Central memory CD8-positive, alpha-beta T cell (primary cell): ENCODE measurements at places on chromosomes 16 and 17.

DNA sequence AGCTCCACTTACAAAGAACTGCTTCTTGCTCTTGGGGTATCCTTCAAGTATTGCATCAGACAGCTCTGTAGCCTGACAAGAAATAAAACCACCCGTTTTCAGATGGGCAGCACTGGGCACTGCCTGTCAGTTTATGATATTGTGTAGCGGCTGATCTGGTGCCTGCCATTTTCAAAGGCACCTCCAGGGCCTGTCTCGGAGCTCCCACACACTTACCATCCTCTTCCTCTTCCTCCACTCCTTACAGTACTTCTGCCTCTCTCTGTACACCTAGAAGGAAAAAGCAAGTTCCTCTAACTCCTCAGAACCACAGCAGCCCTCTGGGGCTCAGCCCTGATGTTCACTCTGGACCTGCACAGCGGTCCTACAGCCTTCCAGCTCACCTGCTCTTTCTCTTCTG lies 4.4 kb downstream of the PSMC3IP start:
- peaks cover 37% of the 10 kb centered on the region for H3K36me3 ChIP-seq
- no peak overlapping the region for H3K4me3 ChIP-seq
- H3K27ac ChIP-seq, result no peak overlapping the region
- DNase-seq, result no peak
- H3K4me1 ChIP-seq, result peaks cover 46% of the 10 kb centered on the region

DNA sequence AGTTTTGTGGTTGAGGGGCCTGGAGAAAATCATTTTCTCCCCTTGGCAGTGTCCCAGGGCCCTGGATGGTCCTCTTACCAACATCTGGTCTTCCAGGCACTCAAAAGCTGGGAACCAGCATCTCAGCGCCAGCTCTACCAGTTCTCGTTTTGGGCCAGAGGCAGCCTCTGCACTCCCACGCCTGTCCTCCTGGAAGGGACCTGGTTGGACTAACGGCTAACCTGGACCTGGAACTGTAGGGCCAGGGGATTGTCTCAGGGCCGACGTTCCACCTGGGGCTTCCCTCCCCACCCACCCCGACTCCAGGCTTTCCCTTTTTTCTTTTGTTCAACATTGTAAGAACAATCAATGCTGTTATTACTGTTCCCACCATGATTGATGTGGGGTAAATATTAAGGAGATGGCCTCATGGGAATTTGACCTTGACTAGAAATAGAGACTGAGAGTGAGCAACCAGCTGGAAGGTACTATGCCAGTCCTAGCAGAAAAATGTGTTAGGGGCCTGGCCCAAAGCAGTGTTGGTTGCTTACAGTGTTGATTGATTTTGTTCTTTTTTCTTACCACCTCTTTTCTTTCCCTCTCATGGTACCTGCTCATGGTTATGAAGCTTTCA lies 81.4 kb downstream of the ABCC6 start:
- no peak for DNase-seq
- H3K27ac ChIP-seq, result no peak overlapping the region
- no peaks in the 10 kb centered on the region for H3K4me1 ChIP-seq
- H3K4me3 ChIP-seq, result no peak overlapping the region
- peaks cover 40% of the 10 kb centered on the region for H3K36me3 ChIP-seq

DNA sequence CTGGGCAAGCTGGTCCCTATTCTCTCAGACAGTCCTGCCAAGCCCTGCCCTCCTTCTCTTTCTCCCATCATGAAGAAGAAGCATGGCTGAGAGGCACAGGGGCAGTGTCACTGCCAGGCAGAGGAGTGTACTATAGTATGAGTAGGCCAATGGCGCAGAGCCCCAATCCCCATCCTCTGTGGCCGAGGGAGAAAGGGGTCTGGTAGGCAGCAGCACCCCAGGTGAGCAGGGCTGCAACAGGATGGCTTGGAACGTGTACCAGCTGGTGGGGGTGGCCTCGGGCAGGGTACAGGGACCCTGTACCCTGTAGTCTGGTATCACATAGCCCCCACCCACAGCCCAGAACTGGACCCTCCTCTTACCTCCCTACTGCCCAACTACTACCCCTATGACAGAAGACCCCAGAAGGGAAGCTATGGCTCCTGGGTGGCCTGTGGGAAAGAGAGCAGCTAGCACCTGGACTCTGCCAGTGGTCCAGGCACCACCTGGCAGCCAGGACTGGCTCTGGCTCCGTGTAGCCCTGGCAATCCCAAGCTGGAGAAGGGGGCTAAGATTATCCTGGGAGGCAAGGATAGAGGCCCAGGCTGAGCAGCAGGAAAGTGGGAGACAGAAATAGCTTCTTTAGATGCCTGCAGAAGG lies 4.4 kb downstream of the SMARCD2 start:
- H3K4me3 ChIP-seq, result no peak overlapping the region
- peaks cover 46% of the 10 kb centered on the region for H3K4me1 ChIP-seq
- H3K27me3 ChIP-seq, result no peaks in the 10 kb centered on the region
- peak overlapping the region; percentile 70 for H3K27ac ChIP-seq
- peaks cover 38% of the 10 kb centered on the region for H3K36me3 ChIP-seq

- peaks cover 41% of the 10 kb centered on the region for H3K36me3 ChIP-seq
- no peaks in the 10 kb centered on the region for H3K27me3 ChIP-seq
- H3K4me3 ChIP-seq, result peak overlapping the region; percentile 95
- H3K4me1 ChIP-seq, result peaks cover 71% of the 10 kb centered on the region
- DNase-seq, result no peak
Observed at GRCh38 chr17:38705523-38705802, 390 bp downstream of the MLLT6 start.

GRCh38 chr17:51611585-51611984 lies 351.2 kb downstream of the UTP18 start:
- DNase-seq, result no peak
- H3K27ac ChIP-seq, result no peak overlapping the region
- H3K36me3 ChIP-seq, result no peaks in the 10 kb centered on the region

DNA sequence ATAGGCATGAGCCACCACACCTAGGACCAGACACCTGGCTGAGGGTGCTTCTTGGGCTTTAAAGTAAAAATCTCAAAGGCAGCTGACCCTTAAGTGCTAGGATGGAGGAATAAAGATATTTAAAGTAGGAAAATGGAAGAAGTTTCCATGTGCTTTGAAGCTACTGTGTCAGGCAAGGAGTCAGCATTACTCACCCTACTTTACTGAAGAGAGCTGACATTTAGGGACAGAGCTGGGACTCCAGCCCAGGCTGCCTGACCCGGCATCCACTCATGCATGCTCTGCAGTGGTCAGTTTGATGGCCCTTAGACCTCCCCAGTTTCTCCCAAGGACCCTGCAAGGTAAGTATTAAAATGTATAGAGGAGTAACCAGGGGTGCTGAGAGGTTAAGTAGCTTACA lies 124.7 kb upstream of the PLCG2 start:
- H3K4me1 ChIP-seq, result peaks cover 20% of the 10 kb centered on the region
- DNase-seq, result no peak
- H3K27me3 ChIP-seq, result no peaks in the 10 kb centered on the region
- no peak overlapping the region for H3K27ac ChIP-seq
- no peak overlapping the region for H3K4me3 ChIP-seq

GRCh38 chr16:80552277-80552676 lies 11.5 kb downstream of the DYNLRB2 start:
- no peak overlapping the region for H3K27ac ChIP-seq
- no peaks in the 10 kb centered on the region for H3K36me3 ChIP-seq
- H3K27me3 ChIP-seq, result no peaks in the 10 kb centered on the region
- no peak overlapping the region for H3K4me3 ChIP-seq
- H3K4me1 ChIP-seq, result peaks cover 14% of the 10 kb centered on the region
- DNase-seq, result no peak

DNA sequence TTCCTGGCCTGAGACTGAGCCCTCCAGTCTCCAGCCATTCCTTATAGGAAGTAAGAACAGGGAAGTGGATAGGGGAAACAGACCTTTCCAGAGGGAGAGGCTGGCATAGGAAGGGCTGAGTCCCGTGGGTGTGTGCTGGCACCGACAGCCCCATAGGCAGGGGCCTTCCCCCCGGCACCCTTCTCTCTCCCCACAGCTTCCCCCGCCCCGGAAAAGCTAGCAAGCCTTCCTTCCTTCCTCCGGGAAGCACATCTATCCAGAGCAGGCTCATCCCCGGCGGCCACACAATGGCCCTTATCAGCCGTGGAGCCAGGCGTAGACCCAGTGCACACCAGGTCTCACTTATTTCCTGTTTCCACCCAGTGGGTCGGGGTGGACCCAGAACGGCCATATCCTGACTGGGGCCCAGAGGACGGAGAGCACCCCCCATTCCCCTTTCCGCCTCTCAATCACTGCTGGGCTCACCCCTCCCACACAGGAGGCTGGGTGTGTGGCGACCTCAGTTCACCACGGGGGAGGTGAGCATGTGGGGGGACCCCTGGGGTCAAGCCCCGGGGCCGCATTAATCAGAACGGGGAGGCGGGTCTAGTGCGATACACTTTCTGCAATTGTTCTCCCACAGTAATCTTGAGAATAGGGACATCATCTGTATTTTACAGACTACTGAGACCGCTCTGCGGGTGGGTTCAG lies 950 bp upstream of the MYO1C start:
- H3K4me1 ChIP-seq, result peaks cover 22% of the 10 kb centered on the region
- H3K4me3 ChIP-seq, result peak overlapping the region; percentile 86
- H3K27me3 ChIP-seq, result no peaks in the 10 kb centered on the region
- DNase-seq, result no peak
- peaks cover 27% of the 10 kb centered on the region for H3K36me3 ChIP-seq
- H3K27ac ChIP-seq, result no peak overlapping the region

DNA sequence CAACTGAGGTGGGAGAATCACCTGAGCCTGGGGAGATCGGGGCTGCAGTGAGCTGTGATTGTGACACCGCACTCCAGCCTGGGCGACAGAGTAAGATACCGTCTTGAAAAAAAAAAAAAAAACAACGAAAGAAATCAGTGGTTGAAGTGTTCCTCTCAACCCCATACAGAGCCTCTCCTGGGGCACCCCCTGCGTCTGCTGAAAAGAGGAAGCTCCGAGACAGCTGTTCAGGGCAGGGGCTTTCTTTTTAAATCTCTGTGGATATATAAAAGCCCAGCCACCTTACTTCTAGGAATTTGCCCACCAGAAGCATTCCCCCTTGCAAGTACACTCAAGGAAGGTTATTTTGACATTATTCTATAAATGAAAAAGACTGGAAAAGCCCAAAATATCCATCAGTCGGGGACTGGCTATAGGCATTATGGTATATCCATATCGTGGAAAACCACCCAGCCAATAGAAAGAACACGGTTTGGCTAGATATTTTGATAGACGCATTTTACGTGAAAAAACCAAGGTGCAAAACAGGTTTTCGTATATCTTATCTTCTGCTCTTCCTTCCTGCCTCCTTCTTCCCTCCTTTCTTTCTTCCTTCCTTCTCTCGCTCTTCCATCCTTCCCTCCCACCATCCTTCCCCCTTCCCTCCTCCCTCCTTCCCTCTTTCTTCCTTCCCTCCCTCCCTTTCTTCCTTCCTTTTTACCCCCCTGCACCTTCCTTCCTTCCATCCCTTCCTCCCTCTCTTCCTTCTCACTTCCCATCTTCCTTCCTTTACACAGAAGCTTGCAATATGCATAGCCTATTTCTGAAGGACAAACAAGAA lies 9.2 kb upstream of the CCL22 start:
- no peaks in the 10 kb centered on the region for H3K36me3 ChIP-seq
- H3K27ac ChIP-seq, result no peak overlapping the region
- no peak for DNase-seq
- H3K27me3 ChIP-seq, result peaks cover 67% of the 10 kb centered on the region
- H3K4me3 ChIP-seq, result no peak overlapping the region

GRCh38 chr17:58354541-58355216 lies 2.7 kb upstream of the SUPT4H1 start:
- peak overlapping the region; percentile 98 for H3K27ac ChIP-seq
- peaks cover 32% of the 10 kb centered on the region for H3K36me3 ChIP-seq
- no peak overlapping the region for H3K4me3 ChIP-seq
- H3K4me1 ChIP-seq, result peaks cover 42% of the 10 kb centered on the region
- H3K27me3 ChIP-seq, result no peaks in the 10 kb centered on the region
- DNase-seq, result no peak

GRCh38 chr16:73883126-73883525 lies 413.5 kb upstream of the PSMD7 start:
- H3K4me1 ChIP-seq, result no peaks in the 10 kb centered on the region
- no peak overlapping the region for H3K27ac ChIP-seq
- no peaks in the 10 kb centered on the region for H3K36me3 ChIP-seq
- DNase-seq, result no peak
- H3K4me3 ChIP-seq, result no peak overlapping the region

DNA sequence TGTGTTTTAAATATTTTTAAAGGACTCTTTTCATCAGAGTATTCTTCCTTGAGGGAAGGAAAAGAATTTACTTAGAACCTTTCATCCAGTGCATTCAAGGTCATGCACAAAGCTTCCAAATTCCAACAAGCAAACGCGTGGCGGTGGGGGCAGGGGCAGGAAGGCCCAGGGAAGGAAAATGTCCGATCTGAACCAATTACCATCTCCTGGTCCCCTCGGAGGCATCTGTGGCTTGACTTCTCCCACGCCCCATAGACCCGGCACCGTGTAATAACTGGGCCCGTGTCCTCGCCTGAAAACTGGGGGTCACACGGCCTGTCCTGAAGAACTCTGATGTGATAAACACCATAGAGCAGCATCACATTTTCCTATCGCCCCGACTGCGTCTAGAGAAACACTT lies 18.3 kb downstream of the MEAK7 start:
- no peak for DNase-seq
- H3K27ac ChIP-seq, result no peak overlapping the region
- no peaks in the 10 kb centered on the region for H3K27me3 ChIP-seq
- peaks cover 12% of the 10 kb centered on the region for H3K36me3 ChIP-seq

DNA sequence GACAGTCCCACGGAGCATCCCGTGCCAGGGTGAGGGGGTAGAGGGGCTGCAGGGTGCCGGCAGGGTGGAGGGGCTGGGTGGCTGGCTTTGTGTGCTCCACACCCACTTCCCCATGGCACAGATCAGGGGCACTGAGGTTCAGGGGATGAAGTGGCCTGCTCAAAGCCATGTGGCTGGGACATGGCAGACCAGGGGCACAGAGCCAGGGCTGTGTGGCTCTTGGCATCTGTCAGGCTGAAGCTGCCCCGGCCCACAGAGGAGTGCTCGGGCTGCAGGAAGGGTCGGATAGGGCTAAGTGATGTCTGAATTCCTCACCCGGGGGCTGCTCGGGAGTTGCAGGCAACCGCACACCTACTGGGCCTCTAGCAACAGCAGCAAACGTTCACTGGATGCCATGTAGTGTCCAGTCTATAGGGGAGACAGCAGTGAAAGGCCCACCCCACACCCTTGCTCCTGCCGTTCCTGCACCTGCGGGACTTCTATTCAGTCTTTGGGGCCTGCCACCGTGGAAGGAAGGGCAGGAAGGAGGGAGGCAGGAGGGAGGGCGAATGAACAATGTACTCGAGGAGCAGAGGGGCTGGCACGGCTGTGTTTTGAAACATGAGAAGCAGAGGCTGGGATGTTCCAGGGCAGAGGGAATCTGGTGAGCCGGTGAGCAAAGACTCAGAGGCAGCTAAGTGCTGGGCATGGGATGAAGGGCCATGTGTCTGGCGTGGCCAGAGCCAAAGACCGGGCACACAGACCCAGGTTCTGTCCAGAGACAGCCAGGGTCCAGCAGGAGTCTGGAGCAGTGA lies 15.1 kb downstream of the SLC5A10 start:
- no peak overlapping the region for H3K27ac ChIP-seq
- H3K4me1 ChIP-seq, result no peaks in the 10 kb centered on the region
- no peak overlapping the region for H3K4me3 ChIP-seq
- H3K36me3 ChIP-seq, result peaks cover 2% of the 10 kb centered on the region
- no peaks in the 10 kb centered on the region for H3K27me3 ChIP-seq
